ENCODE measurements at places on chromosomes 6 and 20.

- DNase-seq: peak; percentile 45
Measured at GRCh38 chr6:133568970-133569889, 319.7 kb upstream of the TCF21 start.

DNA sequence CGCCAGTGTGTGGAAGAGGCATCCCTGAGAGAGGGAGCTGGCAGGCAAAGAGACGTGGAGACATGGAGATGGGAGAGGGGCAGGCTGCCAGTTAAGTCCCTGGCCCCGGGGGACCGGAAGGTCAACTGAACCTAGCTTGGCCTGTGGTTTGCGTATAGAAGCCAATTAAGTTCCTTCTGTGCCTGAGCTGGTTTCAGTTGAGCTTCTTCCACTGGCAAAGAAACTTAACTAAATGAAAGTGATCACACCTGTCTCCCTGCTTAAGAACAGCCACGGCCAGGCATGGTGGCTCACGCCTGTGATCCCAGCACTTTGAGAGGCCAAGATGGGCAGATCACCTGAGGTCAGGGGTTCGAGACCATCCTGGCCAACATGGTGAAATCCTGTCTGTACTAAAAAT, 26.7 kb upstream of the NNAT start:
- no peak for DNase-seq

GRCh38 chr6:106145144-106145543, 59.0 kb downstream of the PRDM1 start:
- DNase-seq: no peak

- DNase-seq: no peak
Measured at GRCh38 chr6:12748815-12749521, 32.4 kb downstream of the PHACTR1 start.

GRCh38 chr20:21288587-21289370, 14.4 kb upstream of the XRN2 start:
- no peak for DNase-seq

DNA sequence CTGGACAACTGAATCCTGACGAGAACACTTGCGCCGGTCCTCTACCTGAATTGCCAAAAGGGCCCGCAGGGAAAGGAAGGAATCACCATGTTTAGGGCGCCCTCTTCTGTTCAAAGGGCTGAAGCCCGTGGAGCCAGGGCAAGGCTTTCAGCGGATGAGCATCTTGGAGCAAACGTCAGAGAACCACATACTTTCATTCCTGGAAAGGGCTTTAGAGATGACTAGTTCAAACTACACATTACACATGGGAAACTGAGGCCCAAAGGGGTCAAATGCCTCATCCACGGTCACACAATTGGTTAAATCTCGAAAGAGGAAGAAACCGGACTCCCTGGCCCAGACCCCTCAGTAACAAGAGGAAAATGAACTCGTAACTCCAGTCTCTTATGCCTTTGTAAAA, 11.5 kb upstream of the ZNF133 start:
- DNase-seq: peak; percentile 81

GRCh38 chr6:22313796-22314195, 17.0 kb upstream of the PRL start:
- DNase-seq: no peak

- no peak for DNase-seq
Measured at GRCh38 chr20:23368316-23369071, 6.5 kb downstream of the GZF1 start.

DNA sequence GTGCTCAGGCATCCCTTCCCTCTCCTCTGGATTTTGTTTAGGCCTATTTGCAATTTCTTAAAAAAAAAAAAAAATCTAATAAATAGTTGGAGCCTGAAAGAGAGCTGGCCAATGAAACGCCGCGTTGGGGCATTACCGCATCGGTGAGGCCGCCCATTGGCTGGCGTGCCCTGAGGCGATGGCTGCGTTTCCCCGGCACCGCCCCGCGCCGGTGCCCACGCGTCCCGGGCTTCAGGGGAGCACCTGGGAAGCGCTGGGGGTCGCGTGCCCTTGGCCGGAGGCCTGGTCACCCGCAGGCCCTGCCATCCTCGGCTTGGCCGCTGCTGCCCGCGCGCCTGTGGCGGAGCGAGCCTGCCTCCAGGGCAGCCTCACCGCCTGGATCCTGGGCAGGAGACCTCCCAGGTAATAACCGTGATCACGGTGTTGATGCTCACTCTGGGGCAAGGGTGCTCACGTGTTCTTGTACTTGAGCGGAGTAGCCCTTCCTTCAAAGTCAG, 155.4 kb downstream of the NRN1 start:
- peak; percentile 68 for DNase-seq

GRCh38 chr6:43887340-43887858, 117.4 kb downstream of the VEGFA start:
- no peak for DNase-seq

DNA sequence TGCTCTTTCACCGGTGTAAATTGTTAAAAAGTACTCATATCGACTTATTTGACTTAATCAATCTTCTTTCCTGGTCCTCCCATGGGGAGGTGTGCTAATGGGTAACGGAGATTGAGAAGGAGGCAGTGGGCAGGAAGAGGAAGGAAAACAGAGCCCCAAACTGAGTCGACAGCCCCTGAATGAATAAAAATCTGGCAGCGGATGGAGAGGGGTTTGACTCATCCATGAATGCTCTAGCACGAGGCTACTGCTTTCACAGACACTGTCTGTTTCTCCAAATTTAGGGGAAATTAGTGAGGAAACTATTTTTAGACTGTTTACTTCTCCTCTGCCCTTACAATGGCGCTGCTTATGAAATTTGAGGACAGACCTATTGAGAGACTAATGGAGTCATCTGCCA, 142.2 kb upstream of the ATXN1 start:
- no peak for DNase-seq

GRCh38 chr6:151285122-151285521, 45.4 kb downstream of the AKAP12 start:
- DNase-seq: no peak

DNA sequence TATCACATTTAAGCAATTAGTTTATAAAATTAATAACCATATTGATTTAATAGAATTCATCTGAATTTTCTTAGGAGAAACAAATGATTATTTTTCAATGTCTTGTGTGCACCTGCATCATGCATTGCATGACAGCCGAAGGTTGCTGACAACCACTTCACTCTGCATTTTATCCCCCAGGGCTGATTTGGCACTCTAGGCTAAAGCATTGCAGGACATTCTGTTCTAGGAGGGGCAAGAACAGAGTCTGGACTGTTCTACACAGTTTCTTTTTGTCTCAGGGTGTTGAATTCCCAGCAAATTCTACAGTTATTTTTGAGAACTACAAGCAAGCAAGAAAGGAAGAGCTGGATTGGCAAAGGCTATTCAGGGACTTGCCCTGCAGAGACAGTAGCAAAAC, 570.4 kb upstream of the EYS start:
- no peak for DNase-seq
